RWPE2 (cell line): ENCODE measurements at places on chromosomes 16 and 17.
A peak's percentile ranks its signal among the peaks of the same experiment; 100 is the strongest.

GRCh38 chr16:85206472-85207356 lies 94.4 kb upstream of the CIBAR2 start:
- DNase-seq: no peak

- DNase-seq: no peak
Observed at GRCh38 chr16:51306886-51307595, 156.0 kb upstream of the SALL1 start.

DNA sequence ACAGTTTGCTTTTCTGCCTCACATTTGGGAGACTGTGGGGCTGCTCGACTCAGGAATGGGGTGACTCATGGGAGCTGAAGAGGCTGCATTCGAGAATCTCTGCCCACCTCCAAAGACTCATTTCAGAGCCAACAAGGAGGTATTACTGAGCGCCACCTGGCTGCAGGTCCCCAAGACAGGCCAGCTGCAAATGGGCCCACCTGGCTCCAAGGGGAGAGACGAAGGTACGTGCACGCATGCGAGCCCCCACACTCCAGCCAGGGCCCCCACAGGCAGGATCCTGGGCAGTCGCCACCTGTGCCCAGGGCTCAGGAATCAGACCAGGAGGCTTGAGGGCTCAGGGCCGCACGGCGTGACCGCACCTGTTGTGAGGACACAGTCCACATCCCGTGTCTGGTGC lies 6.0 kb downstream of the HAGHL start:
- no peak for DNase-seq

GRCh38 chr17:69030169-69030568 lies 30.6 kb downstream of the ABCA9 start:
- DNase-seq: no peak

GRCh38 chr17:78558181-78558850 lies 18.9 kb downstream of the DNAH17 start:
- no peak for DNase-seq

- peak; percentile 94 for DNase-seq
Observed at GRCh38 chr17:75689441-75689873, 22.3 kb downstream of the SAP30BP start.

DNA sequence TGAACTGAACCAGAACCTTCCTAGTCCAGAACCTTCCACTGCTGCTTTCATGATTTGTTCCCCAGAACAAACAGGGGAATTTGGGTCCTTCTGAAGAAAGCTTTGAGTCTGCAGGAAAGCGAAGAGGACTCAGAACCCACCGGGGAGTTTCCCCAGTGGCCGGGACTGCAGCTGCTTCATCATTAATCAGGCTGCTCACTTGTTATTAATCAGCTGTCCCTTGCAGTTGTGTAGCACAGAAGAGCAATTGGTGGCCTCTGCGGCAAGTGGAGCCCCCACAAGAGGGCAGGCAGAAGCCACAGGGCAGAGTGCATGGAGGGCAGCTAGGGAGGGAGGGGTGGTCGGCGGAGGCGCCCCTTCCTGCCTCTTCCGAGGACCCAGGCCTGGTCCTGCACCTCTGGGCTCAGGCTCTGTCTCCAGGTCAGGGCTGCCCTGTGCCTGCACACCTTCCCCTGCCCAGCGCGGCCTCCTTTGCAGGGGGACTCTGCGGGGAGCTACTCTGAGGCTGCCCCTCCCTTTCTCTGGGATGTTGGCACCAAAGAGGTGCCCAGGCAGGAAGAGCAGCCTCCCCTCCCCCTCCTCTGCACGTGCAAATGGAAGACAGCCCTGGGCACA lies 6.9 kb downstream of the CCL17 start:
- DNase-seq: no peak

DNA sequence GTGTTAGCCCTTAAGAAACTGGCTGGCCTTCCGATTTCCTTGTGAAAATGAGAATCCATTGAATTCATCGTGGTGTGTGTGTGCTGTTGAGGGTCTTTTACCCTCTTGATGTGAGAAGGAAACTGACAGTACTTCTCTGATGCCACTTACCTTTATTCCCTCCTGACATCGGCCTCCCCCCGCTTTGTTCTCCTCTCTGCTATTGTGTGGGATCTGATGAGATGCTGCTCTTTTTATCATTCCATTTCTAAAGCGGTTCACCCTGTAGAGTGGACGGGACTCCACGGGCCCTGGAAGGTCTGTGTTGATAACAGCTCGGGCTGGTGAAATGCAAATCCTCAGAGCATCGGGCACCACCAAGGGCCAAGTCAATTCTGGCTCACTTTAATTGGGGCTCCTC lies 69.8 kb downstream of the MARCHF10 start:
- DNase-seq: no peak

GRCh38 chr16:30031477-30031918 lies 427 bp upstream of the TLCD3B start:
- DNase-seq: no peak

- no peak for DNase-seq
Observed at GRCh38 chr17:57440522-57441269, 184.4 kb downstream of the MSI2 start.

- no peak for DNase-seq
Observed at GRCh38 chr17:44807093-44807816, 22.8 kb downstream of the GJC1 start.
